Stimulated activated CD8-positive, alpha-beta memory T cell treated with anti-CD3 and anti-CD28 coated beads, Interleukin-4, amount 100 ng/mL, for 4 hours (primary cell): ENCODE measurements at places on chromosomes 12 and 14.

- DNase-seq: no peak
Observed at GRCh38 chr14:77607741-77608302, 8.6 kb downstream of the SPTLC2 start.

- no peak for DNase-seq
Observed at GRCh38 chr14:100703386-100704220, 23.1 kb upstream of the DLK1 start.

- no peak for DNase-seq
Observed at GRCh38 chr12:127063339-127064072, 1203.5 kb upstream of the TMEM132C start.

- no peak for DNase-seq
Observed at GRCh38 chr12:99005601-99006000, 360.5 kb downstream of the APAF1 start.

GRCh38 chr12:4392223-4392742, 12.8 kb upstream of the FGF23 start:
- no peak for DNase-seq

GRCh38 chr12:110860833-110861296, 14.1 kb downstream of the CCDC63 start:
- DNase-seq: no peak

DNA sequence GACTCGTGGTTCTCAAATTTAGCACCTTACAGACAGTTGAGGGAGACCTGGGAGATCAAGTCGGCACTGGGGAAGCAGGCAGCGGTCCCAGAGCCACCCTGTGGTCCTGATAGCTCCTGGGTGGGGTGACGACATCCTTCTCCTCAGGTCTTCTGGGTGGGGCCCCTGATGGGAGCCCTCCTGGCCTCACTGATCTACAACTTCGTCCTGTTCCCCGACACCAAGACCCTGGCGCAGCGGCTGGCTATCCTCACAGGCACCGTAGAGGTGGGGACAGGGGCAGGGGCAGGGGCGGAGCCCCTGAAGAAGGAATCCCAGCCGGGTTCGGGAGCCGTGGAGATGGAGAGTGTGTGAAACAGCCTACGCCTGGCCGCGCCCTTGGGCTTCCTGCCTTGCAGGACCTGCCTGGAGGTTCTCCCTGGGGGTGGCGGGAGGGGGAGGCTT, 2.6 kb downstream of the AQP6 start:
- no peak for DNase-seq

- DNase-seq: no peak
Observed at GRCh38 chr14:64515053-64515452, 10.5 kb downstream of the ZBTB1 start.

GRCh38 chr12:75366629-75367028, 24.3 kb upstream of the GLIPR1L2 start:
- no peak for DNase-seq

- DNase-seq: no peak
Observed at GRCh38 chr12:4957761-4958160, 48.1 kb downstream of the KCNA1 start.

DNA sequence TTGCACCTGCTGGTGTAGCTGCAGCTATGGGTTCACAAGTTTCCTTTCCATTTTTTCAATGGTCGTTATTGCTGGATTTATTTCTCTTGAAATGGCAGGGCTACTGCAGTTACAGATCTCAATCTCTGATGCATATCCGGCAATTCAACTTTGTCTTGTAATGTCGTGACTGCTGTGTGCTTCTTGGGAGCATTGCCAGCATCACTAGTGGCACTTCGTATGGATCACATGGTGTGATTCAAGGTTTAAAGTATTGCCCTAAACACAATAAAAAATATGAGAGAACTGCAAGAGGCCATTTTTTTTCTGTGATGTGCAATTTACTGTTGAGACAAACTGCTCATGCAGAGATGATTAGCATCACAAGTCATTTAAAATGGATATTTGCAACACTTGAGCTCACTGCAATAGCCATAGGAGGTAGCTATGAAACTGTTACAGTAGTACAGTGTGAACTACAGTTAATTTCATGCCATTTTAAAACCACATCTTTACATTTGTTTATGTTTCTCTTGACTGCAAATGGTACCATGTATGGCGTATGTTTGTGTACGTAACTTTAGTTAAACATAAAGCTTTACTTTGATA, 217.4 kb upstream of the PDE3A start:
- no peak for DNase-seq

DNA sequence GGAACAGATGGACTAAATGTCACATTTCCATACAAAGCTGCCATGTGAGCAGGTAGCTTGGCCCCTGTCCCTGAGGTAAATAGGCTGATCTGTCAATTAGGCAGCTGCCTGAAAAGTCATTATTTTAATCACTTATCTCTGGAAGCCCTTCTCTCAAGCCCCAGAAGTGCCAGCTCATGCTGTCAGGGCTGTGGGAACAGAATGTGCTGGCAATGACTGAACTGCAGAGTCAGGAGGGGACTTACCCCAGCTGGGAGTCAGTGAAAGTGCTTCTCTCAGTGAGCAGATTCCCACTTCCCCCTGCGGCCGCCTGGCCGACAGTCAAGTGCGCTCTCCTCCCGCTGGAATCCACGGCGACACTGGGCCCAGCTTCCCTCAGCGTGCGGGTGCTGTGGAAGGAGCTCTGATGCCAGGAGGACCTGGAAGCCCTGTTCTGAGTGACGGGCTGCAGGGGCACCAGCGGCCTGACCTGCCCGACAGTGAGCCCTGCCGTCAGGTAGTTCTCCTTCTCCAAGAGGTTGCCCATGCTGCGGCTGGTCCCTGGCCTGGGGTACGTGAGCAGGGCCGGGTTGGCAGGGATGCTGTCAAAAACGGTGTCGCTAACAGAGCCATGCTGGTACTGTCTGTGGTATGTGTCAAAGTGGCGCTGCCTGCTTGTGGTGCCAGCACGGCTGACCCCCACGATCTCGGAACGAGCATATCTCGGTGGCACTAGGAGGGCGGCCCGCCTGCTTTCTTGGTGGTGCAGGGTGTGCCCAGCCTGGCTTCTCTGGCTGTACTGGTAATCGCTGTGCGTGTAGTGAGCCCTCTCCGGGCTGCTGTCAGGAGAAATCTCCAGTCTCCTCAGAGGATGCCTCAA, 18.7 kb downstream of the PKP2 start:
- DNase-seq: no peak

- no peak for DNase-seq
Observed at GRCh38 chr14:55084401-55085059, 33.1 kb downstream of the MAPK1IP1L start.

GRCh38 chr12:125214289-125214688, 149.1 kb downstream of the AACS start:
- no peak for DNase-seq

DNA sequence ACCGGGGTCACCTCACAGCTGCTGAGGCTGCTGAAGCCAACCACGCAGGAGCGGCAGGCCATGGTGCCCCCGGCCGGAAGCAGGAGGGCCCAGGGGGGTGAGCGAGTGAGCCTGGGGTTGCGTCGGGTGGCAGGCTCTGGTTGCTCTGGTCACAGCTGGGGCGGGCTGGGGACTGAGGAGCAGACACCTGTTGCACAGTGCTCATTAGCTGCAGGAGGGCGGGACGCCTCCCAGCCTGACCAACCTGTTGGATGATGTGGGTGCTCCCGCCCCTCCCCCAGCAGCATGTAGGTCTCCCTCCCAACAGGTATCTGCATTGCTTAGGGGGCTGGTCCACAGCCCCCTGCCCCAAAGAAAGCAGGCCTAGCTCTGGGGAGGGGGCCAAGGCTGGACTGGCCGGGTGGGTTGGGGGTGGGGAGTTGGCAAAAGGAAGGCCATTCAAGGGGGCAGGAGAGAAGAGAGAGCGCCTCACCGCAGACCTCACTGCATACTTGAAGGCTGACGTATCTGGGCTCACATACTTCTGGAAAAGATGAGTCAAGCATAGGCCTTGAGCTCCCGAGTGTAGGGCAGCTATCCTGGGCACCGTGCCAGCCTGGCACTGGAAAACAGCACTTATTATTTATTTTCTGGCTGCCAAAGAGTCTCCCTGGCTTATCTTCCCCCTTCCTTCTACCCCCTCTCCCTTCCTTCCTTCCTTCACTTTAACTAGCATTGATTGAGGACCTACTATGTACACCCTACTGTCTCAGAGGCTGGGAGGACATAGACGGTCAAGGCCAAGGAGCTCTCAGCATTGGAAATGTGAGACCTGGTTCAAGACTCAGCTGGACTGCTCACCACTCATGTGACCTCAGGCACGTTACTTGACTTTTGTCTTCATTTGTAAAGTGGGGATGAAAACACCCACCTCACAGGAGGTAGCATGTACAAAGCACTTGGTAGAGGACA, at the start of gene KRT80:
TSS of gene KRT80 (minus strand) at position 174 of the 951 bp plus-strand sequence. CDS start at position 62, 112 bp downstream.
- no peak for DNase-seq

DNA sequence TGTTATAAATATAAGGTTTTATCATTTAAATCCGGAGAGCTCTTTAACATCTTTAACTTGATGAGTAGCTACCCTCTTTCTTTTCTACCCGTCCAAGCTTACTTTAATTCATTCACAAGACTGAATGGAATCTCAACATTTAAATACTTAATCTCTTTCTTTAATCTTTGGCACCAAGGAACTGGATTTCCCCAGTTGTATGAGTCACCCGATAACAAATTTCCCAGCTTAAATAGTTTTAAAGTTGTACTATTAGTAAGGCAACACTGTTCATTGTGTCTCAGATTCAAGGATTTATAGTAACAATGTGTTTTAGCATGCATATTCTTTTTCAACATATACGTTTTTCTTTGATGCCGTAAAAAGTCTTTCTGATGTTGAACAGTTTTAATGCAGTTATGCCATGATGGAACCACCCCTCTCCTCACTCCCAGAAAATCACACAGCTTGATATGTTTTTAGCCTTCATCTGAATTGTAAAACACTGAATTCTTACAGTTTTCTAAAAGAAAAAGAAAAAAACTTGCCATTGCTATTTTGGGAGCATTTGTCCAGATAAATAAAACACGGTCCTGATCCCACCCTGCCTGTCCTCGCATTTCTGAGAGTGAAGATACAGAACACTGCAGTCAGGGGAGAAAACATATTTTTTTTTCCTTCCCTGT, 16.0 kb upstream of the LRP6 start:
- DNase-seq: no peak

DNA sequence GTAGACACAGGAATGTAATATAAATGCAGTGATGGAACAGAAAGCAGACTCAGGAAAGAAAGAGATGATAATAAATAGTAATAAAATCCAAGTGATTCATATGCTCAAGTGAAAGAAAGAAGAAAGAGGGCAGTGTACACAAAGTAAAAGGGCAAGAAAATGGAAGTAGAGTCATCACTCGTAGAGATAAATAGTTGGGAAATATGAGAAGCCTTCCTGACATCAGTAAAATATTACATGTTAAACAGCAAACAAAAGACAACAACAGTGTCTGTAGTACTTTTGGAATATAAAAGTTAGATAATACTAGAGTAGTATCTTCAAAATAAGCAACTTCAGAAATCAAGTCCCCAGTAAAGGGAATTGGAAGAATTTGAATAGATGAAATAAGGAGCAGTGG, 412.3 kb downstream of the RAD51B start:
- no peak for DNase-seq

DNA sequence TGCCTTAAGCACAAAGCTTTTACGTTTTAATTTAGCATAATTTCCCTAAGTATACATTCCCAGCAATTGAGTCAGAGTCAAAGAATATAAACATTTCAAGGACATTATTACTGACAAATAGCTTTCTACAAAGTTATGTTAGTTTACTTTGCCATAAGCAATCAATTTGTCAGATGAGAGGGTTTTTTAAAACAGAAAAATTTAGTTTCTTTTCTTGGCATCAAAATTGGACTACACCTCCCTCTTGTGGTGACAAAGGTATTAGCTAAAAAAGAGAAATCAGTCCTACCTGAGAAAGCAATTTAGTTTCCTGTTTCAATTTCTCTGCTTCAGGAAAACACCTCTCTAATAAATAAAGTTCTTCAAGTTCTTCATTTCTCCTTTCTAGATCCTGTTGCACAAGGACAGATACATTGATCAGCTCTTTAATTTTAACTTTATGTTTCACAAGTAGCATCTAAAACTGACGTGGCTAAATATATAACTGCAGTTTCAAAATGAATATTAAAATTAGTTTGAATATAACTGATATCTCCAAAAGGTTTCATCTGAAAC, 39.9 kb downstream of the DNAI7 start:
- DNase-seq: no peak

DNA sequence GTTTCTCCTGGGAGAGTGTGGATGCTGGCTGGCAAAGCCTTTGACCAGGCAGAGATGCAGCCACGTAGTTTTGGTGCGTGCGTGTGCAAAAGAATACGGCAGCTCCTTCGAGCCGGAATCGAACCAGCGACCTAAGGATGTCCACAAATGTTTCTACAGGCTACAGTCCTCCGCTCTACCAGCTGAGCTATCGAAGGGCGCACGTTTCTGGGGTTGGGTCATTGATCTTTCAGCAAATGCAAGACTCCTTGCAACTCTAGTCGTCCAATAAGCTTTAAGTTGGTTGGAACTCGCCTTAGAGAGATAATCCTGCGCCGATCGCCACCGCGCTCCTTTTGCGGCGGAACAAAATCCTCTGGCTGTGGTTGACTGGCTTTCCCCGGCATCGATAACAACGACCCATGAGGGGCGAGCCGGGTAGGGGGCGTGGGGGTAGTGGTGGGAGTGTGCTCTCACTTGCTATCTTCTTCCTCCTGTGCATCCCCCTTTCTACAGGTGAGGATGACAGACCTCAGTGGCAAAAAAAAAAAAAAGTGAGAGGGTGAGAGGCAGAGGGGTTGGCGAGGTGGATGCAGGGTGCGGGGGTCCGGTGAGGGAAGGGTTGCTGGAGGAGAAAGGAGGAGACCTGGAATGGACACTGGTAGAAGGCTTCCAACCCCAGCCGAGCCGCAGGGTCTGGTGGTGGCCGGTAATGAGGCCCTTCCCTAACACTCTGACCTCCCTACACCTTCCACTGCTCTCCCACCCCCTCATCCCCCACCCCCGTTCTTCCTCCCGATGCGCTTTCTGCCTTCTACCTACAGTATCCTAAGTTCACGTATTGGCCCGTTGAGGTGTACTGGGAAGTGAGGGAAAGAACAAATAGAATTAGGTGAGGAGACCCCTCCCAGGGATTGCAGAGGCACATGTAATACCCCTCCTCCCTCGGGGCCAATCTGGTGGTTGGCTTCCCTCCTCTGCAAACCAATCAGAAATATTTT, 11.8 kb upstream of the OR6S1 start:
- no peak for DNase-seq

- DNase-seq: no peak
Observed at GRCh38 chr14:53161758-53162435, 8.8 kb upstream of the DDHD1 start.
